ENCODE measurements at places on chromosomes 5 and 9. TPM values are rescaled to one million over a fixed set of nuclear protein-coding genes. Genes with fewer than 3 reads are reported as not detected.

The MAP3K1 gene
- 17.1 TPM for total RNA-seq

DNA sequence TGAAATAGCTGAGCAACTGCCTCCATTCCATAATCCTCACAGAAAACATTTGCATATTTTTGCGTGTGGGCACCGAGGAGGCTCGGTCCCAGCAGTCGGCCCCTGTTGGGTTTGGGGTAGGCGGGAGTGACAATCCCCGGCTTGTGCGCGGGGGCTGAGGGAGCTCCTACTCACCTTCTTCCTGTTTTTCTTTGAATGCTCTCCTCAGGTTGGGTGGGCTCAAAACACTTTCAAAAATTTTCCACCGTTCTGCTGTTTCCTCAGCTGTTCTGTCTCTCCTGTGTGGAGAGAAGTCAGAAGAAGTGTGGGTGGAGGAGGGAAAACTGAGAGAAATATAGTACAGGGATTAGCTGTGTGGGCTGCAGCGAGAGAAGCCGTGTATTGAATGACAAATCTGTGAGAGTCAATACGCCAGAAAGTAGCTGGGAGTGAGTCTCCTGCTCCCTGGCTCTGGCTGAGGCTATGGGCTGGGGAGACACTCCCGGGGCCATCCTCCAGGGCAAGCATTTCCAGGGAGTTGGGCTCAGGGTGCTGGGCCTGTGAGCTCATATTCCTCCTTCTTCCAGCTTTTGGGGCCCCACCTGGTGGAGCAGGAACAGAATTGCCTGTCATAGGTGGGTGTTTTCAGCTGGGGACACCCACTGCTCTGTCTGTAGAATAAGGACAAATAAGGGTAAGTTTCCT, 84.7 kb downstream of the CMYA5 start:
- no peaks in the 10 kb centered on the region for H3K4me1 ChIP-seq
- H3K27ac ChIP-seq, result no peak overlapping the region
- no peaks in the 10 kb centered on the region for H3K27me3 ChIP-seq
- no peak overlapping the region for H3K4me3 ChIP-seq
- no peaks in the 10 kb centered on the region for H3K36me3 ChIP-seq
- DNase-seq, result no peak

- no peak overlapping the region for H3K4me3 ChIP-seq
- H3K4me1 ChIP-seq, result no peaks in the 10 kb centered on the region
- DNase-seq, result no peak
- no peak overlapping the region for H3K27ac ChIP-seq
- H3K27me3 ChIP-seq, result no peaks in the 10 kb centered on the region
These were observed 201.1 kb upstream of the CHD1 start for GRCh38 chr5:99129768-99130501.

GRCh38 chr5:168853972-168854371, 274.8 kb upstream of the PANK3 start:
- H3K4me1 ChIP-seq, result no peaks in the 10 kb centered on the region
- DNase-seq, result no peak
- H3K4me3 ChIP-seq, result no peak overlapping the region
- peaks cover 1% of the 10 kb centered on the region for H3K27me3 ChIP-seq
- no peak overlapping the region for H3K27ac ChIP-seq

DNA sequence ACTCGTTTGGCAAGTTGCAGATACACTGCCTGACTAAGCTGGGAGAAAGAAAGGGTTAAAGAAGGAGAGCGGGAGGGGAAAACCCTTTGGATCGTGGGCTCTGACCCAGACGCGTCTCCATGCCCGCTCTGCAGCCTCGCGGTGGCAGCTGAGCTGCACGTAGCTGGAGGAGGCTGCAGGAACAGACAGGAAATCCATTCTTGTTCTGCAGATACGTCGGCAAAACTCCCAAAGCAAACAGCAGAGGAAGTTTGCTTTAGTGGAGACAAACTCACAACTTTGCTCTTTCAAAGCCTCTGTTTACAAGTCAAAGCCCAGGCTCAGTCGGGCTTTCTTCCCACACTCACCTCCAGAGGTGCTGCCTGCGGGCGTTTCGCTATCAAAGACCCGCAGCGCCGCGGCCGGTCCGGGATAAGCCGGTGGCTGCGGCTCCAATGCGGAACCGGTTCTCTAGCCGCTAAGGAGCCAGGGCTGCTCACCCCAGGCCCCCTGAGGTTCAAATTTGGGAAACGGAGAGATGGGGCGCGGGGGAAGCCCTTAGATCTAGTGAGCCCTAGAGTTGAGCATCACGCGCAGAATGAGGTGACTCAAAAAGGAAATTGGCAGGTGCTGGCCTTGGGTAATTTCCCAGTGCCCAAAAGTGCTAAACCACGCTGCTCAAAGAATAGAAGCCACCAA, 60.7 kb downstream of the MAT2B start:
- DNase-seq, result peak; percentile 11
- peaks cover 8% of the 10 kb centered on the region for H3K27me3 ChIP-seq
- no peak overlapping the region for H3K27ac ChIP-seq

DNA sequence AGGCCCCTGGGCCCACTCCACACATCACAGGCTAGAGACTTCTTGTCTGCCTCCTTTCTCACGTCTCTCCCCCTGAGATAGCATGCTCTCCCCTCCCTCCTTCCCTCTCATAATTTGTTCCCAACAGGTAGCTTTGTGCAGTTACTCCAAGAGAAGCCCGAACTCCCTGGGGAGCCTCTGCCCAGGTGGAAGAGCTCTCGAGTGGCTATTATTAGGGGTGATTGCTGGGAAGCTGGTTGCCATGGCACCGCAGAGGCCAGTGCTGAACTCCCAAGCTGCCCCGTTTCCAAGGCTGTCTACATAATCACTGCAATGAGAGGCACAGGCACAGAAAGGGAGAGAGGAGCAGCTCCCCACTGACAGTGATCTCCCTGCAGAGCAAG, 104.7 kb upstream of the GPR151 start:
- no peak overlapping the region for H3K4me3 ChIP-seq
- H3K27ac ChIP-seq, result no peak overlapping the region
- no peaks in the 10 kb centered on the region for H3K36me3 ChIP-seq
- H3K27me3 ChIP-seq, result no peaks in the 10 kb centered on the region
- no peaks in the 10 kb centered on the region for H3K4me1 ChIP-seq
- DNase-seq, result no peak

DNA sequence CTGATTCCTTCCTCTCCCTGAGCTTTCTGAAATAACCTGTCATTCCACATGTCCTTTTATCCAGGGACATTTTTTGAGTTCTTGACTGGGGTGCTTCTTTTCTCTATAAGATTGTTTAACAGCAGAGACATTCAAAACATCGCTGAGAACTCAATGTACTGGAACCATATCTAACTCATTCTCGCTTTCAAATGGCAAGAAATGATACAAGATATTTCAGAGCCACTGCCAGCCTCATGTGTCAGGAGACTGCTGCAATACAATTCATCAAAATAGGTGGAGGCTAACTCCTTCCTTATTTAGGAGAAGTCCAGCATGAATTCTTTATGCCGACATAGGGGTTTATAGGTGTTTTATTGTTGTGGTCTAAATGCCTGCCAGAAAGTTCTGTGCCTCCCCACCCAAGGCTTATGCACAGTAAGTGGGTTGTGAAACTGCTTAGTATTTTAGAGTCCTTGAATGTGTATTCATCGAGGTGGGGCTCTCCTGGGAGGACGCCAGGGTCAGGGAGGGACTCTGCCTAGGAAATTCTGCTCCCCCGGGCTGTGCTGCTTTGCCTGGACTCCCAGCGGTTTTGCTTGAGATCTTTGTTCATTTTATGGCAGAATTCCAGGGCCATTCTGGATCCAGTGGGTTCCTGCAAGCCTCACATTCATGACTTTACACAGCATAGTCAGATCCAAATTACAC, 53.9 kb downstream of the ZNF474 start:
- H3K27ac ChIP-seq, result no peak overlapping the region
- H3K4me1 ChIP-seq, result no peaks in the 10 kb centered on the region
- H3K4me3 ChIP-seq, result no peak overlapping the region
- DNase-seq, result no peak

DNA sequence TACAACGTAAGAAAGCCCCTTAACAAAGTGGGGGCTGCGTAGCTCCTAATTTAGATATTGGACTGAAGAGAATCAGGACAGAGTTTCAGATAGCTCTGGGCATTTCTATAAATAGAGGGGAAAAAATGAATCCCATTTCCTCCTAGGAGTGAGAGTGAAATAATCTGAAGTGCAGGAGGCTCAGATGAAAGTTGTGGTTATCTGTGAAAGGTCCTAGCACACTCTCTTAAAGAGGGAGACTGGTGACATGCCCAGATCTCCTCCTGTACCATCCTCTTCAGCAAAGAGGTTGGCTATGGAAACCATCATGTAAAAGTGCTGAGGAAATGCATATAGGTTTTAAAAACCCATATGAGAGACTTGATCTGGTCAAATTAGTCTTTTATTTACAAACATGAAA, 143.4 kb downstream of the GABRB2 start:
- no peak for DNase-seq
- no peaks in the 10 kb centered on the region for H3K36me3 ChIP-seq
- H3K4me3 ChIP-seq, result no peak overlapping the region
- no peaks in the 10 kb centered on the region for H3K27me3 ChIP-seq

The NTNG2 gene
- total RNA-seq, result 0.51 TPM

DNA sequence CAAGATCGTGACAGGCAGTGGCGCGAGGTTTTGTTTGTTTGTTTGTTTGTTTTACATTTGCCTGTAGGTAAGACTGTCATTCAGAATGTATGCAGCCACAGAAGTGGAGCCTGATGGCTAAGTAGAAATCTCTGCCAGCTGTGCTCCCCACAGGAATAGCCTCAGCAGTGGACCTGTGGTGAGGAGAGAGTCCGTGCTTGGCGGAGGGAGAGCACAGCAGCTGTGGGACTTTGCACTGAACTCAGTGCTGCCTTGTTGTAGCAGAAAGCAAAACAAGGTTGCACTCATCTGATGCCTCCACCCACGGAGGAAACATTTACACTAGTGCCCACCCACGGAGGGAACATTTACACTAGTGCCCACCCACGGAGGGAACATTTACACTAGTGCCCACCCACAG, 4.4 kb upstream of the ZNF782 start:
- no peak overlapping the region for H3K27ac ChIP-seq
- H3K27me3 ChIP-seq, result no peaks in the 10 kb centered on the region
- H3K4me1 ChIP-seq, result 0 out of 2 replicates have a peak, but pooled peaks cover 3% of the 10 kb centered on the region
- H3K4me3 ChIP-seq, result no peak overlapping the region
- DNase-seq, result no peak
- H3K36me3 ChIP-seq, result no peaks in the 10 kb centered on the region
